Activated T-cell treated with anti-CD3 and anti-CD28 coated beads for 24 hours (primary cell): ENCODE measurements at places on chromosomes 6 and 20.
A peak's percentile ranks its signal among the peaks of the same experiment; 100 is the strongest.

DNA sequence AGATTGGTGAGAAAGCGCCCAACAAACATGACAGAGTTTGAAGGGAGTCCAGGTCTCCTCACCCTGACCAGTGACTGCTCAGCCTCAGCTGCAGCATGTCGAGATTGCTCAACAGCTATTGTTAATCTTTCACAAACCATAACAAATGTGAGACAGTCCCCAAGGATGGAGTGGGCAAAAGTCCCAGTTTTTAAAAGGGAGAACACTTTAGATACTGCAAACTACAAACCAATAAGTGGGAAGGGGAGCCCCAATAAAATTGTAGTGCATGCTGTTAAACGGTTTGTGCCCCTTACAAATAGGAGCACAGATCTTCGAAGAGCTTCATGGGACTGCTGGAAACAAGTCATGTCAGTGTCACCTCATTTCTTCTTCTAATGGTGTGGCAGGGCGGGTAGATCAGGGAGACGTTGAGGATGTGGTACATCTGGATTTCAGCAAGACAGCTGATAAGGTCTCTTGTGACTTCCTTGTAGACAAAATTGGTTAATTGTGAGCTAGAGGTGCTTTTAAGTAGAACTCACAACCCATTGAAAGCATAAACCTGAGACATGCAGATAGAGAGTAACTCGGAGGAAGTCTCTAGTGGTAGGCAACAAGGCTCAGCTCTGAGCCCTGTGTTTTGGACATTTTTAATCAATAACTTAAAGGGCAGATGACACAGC lies 134.0 kb upstream of the ARMC2 start:
- DNase-seq: no peak

GRCh38 chr6:89655122-89655521 lies 16.6 kb upstream of the LYRM2 start:
- DNase-seq: no peak

- DNase-seq: no peak
Measured at GRCh38 chr20:43460172-43460829, 2.6 kb downstream of the SRSF6 start.

GRCh38 chr6:124002377-124003081 lies 198.9 kb downstream of the NKAIN2 start:
- no peak for DNase-seq

DNA sequence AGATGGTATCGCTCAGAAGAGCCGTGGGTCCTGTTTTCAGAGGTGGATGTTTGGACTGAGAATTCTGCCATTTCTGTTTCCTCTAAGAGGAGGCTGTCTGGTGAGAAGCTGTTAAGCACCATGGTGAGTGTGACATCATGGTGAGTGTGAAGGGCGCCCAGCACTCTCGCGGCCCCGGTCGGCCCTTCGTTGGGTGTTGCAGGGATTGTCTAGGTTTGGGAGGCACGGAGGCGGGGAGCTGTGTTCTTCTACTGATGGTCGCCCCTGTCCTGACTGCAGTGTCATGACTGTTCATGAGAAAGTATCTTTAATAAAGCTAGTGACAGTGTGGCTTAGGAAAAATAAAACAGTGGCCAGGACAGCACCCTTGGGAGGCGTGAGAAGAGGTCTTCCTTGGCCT lies 70.4 kb downstream of the NOL4L start:
- no peak for DNase-seq

- no peak for DNase-seq
Measured at GRCh38 chr6:169208011-169208410, 45.6 kb downstream of the THBS2 start.

GRCh38 chr6:10425975-10426780 lies 11.3 kb upstream of the TFAP2A start:
- no peak for DNase-seq

GRCh38 chr20:10631126-10631525 lies 42.7 kb downstream of the JAG1 start:
- no peak for DNase-seq

- DNase-seq: no peak
Measured at GRCh38 chr20:19304886-19305415, 92.5 kb downstream of the SLC24A3 start.

DNA sequence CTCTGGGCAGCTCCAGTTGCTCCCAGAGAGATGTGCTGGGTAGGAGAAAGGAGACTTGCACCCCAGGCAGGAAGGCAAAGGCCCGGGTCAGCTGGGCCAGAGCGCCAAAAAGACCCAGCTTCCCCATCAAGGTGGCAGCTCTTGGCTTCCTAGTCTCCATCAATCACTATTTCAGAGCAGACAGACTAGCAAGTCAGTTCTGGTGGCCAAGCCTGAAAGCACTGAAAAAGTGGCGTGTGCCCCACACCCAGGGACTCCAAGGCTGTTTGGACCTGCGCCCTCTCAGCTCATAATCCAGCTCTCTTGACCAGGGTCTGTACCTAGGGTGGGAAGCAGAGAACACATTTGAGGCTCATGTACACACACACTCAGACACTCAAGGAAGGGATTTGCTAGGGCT lies 3.7 kb downstream of the MAFB start:
- no peak for DNase-seq

- no peak for DNase-seq
Measured at GRCh38 chr6:169092375-169092774, 161.3 kb downstream of the THBS2 start.

GRCh38 chr6:151352410-151353396 lies 38.7 kb downstream of the ZBTB2 start:
- DNase-seq: no peak

DNA sequence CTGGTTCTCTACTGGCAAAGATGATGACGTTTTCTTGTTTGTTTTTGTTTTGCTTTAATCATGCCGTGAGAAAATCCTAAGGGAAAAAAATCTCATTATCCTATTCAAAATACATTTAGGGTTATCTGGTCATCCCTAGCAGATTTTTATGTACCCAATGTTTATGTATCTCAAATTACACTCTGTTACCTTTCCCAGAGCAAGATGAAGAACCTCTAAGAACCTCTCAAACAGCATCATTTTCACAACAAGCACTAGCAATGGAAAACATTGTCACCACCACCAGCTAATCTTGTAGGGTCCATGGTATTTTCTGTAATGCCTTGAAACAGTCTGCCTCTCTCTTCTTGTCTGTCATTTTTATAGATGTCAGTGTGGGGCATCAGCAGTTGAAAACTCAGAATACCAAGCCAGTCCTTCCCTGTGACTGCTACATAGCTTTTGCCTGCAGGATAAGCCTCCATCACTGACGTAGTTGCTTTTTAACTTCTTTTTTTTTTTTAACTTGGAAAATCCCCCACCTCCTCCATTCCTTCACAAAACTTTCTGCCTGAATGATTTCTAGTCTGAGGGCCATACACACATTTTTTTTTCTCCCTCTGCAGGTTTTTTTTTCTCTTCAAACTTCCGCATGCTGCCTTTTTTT lies 2.4 kb upstream of the SNAP25 start:
- no peak for DNase-seq

GRCh38 chr20:50237349-50237748 lies 46.7 kb downstream of the CEBPB start:
- DNase-seq: no peak

DNA sequence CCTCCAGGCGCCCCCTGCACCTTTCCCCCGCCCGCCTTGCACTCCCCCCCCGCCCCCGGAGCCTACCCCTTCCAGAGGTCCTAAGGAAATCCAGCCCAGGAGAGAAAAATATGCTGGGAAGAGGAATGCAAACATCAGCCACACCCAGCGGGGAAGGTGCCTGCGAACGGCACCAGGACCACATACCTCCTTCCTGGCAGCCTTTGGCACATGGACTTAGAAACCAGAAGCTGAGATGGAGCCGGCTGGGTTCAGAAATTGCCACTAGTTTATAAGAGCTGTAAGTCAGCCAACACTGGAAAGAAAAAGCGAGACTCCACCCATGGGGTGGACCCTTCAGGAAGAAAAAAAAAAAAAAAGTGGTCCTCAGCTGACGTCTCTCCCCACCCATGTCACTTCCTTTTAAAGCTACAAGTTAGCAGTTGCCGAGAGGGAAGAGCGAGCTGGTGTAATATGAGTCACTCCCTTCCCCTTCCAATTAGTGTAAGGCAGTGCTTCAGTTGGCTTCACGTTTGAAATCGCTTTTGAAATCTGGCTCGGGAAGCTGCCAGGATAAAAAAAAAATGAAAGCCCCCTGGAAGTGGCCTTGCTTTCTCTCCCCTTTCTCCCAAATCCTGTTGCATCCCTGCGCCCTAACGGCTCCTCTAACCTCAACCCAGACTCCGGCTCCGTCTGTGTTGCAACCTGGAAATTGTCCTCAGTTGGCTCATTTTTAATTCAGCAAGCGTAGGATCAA lies at the start of gene AGPAT4:
TSS of gene AGPAT4 (minus strand) at position 310 of the 736 bp plus-strand sequence. CDS start 41,848 bp downstream, outside the sequence.
- DNase-seq: peak; percentile 52

DNA sequence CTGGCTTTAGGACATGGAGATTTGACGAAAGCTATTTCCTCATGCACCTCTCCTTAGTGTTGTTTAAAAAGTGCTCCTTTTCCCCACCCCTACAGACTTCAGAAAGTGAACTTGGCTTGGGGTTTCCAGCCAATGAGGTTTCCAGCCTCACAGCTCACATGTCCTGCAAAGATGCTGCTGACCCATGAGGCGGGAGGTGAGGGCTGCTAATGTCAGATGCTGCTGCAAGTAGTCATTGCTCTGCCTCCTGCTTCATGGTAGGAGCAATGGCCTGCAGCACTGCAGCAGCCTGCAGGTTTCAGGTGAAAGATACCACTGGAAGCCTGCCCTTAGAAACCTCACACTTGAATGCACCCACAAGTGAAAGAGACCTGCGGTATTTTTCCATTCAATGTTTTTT lies 112.8 kb downstream of the LAMP5 start:
- no peak for DNase-seq

DNA sequence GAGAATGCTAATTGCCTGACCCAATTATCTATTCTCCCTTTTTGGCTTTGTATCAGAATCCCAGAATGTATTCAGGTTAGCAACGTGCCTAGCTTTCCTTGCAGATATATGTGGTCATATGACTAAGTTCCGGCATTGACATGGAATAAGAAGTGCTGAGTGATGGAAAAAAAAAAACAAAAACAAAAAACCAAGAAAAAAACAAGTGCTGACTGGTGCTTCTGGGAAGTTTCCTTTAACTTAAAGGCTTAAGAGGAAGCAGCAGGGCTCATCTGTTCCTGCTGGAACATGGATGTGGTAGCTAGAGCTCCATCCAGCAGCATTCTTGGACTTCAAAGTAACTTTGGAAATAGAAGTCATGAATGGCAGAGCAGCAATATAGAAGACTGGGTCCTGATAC lies 10.4 kb upstream of the RPF2 start:
- DNase-seq: no peak

DNA sequence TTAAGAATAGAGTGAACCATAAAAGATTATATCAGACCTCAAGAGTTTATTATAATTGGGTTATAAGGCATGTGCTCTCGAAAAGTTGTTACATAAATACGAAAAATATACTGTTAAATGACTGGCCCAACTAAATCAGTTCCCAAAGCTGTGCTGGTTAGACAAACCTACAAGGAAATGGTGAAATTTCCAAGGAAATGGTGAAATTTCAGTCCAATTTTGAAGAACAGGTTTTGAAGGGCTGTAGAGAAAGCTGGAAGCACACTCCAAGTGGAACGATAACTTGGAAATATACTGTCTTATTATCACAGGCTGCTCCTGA lies 400 bp upstream of the TRMT11 start:
- DNase-seq: no peak

GRCh38 chr6:134343066-134343465 lies 25.2 kb upstream of the SGK1 start:
- DNase-seq: no peak

- no peak for DNase-seq
Measured at GRCh38 chr6:55652429-55652828, 73.4 kb upstream of the HMGCLL1 start.

GRCh38 chr20:4957939-4958362 lies 43.4 kb downstream of the SLC23A2 start:
- DNase-seq: no peak

DNA sequence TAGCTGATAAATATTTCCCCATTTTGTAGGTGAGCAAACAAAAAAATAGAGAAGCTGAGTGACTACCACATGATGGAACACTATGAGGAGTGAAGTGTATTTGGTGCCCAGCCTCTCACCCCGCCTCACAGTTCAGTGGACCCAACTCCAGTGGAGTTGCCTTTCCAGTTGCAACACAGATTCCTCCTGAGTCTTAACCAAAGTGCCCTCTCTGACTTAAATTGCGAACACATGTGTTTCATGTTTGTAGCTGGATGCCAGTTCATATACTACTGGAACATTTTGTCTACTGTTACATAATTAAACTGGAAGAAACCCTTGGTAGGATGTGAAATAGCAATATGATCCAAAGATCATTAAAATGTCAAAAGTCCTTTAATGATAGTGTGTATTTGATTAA lies 448.9 kb downstream of the COL12A1 start:
- DNase-seq: no peak
